ENCODE measurements at places on chromosomes 6 and 20.

DNA sequence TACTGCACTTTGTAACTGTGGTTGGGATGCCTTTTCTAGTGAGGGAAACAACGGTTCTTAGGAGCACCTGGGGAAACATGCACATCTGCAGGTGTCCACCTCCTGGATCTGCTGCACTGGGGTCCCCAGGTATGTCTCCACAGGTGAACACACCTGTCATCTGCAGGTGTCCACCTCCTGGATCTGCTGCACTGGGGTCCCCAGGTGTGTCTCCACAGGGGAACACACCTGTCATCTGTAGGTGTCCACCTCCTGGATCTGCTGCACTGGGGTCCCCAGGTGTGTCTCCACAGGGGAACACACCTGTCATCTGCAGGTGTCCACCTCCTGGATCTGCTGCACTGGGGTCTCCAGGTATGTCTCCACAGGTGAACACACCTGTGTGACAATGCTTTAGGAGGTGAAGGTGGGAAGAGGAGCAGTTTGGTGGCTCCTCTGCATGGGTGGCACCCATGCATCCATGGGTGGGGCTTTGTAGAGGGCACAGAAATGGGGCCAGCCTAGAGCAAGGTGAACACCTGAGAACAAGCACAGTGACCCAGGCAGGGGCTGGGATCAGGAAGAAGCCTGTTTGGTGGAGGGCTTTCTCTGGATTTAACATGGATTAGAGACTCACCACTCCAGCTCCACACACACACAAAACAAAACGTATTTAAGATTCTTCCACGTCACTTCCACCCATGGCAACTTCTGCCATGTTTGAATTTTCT lies 206.0 kb upstream of the CDH4 start:
- DNase-seq = no peak

DNA sequence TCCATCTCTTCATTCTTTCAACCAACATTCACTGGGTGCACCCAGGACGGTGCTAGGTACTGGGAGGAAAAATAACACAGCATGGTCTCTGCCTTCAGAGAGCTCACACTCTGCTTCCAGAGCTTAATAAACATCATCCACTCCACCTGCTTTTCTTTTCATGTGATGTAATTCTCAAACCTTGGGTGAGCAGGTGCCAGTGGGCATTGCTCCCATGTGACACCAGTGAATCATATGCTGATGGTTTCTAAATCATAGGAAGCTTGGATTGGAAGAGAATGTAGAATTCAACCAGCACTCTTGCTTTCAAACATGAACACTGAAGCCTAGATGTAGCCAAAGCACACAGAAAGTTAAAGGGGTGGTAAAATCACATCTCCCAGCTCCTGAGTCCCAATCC lies 189.8 kb downstream of the FOXA2 start:
- DNase-seq = no peak

DNA sequence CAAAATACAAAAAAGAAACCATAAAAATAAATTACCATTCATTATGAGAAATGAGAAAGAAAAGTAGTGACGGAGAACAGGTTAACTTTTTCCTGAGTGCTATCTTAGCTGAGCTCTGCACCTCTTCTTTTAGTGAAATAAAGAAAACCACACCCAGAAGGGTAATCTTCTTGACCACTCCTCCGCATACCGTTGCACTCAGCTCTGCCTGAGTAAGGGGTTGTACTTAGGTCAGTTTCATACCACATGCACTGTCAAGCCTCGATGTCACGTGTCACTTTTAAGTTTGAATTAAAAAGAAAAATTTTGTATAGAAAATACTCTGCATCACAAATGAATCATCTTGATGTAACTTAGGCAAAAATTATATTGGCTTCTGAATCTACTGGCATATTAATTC lies 2.8 kb downstream of the EZR start:
- no peak for DNase-seq

- DNase-seq = no peak
Observed at GRCh38 chr6:167400482-167401138, 75.7 kb downstream of the TTLL2 start.

- no peak for DNase-seq
Observed at GRCh38 chr6:118558464-118559217, 10.5 kb downstream of the PLN start.

GRCh38 chr20:46690219-46691106 lies 1.2 kb upstream of the TP53RK start:
- DNase-seq = no peak

- no peak for DNase-seq
Observed at GRCh38 chr6:9408402-9409117, 973.2 kb upstream of the SLC35B3 start.

DNA sequence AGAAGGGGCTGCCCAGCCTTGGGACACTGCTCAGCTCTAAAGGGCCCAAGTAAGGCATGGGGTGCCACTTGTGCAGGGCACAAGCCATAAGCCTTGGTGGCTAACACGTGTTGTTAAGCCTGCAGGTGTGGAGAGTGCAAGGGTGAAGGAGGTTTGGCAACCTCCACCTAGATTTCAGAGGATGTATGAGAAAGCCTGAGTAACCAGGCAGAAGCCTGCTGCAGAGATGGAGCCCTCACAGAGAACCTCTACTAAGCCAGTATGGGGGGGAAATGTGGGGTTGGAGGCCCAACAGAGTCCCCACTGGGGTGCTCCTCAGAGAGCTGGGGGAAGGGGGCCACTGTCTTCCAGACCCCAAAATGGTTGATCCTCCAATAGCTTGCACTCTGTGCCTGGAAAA lies 32.6 kb downstream of the SERINC1 start:
- DNase-seq = no peak

DNA sequence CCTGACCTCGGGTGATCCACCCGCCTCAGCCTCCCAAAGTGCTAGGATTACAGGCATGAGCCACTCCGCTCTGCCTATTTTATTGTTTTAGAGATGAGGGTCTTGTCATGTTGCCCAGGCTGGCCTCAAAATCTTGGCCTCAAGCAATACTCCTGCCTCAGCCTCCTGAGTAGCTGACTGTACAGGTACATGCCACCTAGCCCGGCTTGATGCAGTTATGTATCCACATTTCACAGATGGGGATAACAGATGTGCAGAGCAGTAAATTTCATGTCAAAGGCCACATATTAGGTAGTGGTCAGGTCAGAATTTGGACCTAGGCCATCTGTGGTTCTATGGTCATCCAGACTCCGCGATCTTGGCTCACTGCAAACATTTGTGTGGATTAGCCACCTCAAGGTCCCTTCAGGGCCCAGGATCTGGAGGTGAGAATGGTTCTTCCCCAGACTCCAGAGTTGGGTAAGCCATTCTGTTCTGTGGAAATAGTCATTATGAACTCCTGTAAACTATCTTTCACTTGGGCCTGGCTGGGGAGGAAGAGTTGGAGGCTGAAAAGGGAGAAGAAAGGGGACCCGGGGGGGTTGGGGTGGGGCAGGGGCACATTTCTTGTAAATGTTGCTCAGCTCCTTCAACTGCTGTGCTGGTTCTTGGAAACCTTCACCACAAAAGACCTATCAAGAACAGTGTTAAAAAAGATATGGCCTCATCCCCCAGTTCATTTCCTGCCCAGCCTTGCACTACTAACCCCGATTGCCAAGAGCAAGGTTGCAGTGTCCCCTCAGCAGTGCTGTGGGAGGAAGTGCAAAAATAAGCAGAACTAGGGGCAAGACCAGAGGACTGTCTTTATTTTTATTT lies 13.0 kb downstream of the PIM1 start:
- DNase-seq = no peak
